Fibroblast of villous mesenchyme (primary cell): ENCODE measurements at places on chromosomes 2 and 18.

DNA sequence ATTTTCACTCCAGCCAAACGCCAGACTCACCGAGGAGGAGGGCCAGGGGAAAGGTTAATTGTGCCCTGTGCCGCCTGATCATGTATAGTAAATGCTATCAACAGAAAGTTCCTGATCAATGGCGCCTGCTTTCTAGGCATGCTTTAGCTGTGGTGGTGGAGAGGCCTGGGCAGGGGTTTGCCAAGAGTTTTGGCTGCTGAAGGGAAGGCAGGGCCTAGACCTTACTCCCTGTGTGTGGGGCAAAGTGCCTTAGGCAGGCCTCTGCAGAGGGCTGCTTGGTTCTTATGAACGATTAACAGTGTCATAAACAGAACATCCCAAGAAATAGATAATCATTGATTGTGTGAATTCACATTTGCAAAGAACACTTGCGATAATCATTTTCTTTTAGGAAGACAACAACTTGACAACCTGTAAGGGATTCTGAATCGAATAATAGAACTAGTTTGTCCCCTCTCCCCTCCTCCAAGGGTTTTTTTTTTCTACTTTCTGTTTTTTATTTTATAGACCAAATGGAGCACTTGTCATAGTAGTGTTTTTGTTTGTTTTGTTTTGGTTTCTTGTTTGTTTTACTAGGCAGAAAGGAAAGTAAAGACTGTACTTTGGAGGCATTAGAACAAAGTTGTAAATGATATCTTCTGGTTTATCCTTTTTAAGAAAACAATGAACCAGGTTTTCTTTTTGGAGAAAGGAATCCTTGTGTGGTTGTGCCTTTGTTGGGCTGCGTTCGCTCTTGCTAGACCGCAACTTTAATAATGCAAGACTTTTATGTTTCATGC is 6.5 kb downstream of the TSHZ1 start:
- no peak for DNase-seq

- DNase-seq, result peak; percentile 62
Observed at GRCh38 chr2:46298522-46299353, 1.5 kb downstream of the EPAS1 start.

DNA sequence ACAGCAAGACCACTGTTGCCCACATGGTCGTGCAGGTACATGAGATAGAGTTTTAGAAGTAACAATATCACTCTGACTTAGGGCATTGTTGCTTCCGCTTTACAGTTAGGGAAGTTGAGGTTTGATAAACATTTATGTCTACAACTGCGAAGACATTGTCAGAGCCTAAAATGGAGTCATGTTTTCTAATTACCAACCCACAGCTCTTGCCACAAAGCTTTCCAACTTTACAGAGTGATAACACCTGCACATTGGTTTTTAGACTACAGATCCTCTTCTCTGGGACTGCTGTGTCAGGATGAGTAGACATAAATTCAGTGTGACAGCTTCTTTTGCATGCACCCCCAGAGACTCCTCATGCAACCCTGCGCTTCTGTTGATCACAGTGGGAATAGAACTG is 119.0 kb downstream of the FEZ2 start:
- no peak for DNase-seq

GRCh38 chr2:238325694-238326093 is 5.4 kb downstream of the TRAF3IP1 start:
- no peak for DNase-seq

DNA sequence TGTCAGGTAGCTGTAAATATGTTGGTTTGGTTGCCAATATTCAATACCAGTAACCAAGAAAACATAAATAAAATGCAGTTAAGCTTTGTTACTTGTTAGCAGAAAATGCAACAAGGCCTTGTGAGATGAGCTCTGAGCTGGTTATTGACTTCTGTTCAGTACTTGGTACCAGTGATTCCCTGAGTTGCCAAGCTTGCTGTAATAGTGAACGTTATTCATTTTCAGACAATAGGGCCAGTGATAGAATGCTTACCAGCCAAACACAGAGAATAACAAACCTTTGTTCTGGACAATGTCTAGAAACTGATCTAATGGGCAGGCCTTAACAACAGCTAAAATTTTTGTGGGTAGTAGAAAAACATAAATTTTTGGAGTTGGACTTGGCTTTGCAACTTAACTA is 29.5 kb downstream of the RASGRP3 start:
- DNase-seq, result no peak

- DNase-seq, result peak; percentile 56
Observed at GRCh38 chr2:86249579-86250391, 50.5 kb downstream of the MRPL35 start.

DNA sequence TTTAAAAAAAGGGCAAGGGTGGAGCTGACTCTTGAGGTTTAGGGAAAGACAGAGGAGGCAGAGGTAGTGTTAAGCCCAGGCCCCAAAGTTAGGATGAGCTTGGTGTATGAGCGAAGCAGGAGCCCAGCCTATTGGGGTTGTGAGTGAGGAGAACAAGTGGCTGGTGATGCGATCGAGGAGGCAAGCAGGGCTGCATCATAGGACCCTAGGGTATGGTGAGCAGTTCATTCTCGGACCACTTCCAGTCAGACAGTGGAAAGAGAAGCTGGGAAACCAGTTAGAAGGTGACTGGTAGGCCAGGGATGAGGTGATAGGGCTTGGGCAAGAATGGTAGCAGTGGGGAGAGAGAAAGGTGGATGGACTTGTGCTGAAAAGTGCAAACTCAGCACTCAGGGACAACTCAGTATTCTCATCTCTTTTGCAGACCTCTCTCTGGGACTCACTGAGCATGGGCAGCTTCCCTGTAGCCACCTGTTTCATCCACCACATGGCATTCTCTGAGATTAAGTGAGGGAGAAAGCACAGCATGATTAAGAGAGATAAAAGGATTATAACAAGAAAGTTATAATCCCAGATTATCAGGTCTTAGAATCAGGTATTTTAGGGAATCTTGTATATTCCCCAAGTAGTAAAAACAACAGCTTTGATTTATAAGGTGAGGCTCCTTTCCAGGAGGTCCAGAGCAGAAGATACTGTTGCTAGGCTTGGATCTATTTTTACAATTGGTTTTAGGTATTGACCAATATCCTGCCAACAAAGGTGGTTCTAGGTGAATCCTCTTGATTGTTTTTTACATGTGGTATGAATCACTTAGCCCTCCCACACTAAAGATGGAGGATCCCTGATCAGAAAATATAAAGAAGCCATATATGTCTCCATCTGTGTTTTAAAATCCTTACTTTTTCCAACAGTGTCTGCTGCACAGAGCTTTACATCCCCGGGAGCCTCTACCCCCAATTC is 38.3 kb downstream of the XRCC5 start:
- no peak for DNase-seq

- DNase-seq, result no peak
Observed at GRCh38 chr18:3213300-3214059, 6.3 kb downstream of the MYOM1 start.

GRCh38 chr2:238336151-238336550 is 15.8 kb downstream of the TRAF3IP1 start:
- peak; percentile 68 for DNase-seq

GRCh38 chr18:6363216-6363615 is 51.5 kb downstream of the L3MBTL4 start:
- DNase-seq, result no peak

DNA sequence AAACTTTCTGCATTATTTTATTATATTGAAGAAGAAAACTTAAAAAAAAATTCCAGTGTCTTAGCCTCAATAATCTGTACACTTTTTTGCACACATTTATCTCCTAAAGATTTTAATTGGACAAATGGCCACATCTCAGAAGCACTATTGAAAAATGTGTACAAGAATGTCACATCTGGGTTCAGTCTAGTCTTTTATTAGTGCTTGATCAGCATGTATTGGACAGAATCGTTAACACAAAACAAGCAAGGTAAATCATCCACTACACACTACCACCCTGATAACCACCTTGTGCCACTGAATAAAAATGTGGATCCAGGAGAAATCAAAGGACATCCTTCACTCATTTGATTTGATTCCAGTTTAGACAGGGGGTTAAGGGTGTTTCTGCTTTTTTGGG is 554.8 kb downstream of the ARHGAP15 start:
- DNase-seq, result no peak

- peak; percentile 65 for DNase-seq
Observed at GRCh38 chr2:45533771-45534170, 77.3 kb downstream of the SRBD1 start.

DNA sequence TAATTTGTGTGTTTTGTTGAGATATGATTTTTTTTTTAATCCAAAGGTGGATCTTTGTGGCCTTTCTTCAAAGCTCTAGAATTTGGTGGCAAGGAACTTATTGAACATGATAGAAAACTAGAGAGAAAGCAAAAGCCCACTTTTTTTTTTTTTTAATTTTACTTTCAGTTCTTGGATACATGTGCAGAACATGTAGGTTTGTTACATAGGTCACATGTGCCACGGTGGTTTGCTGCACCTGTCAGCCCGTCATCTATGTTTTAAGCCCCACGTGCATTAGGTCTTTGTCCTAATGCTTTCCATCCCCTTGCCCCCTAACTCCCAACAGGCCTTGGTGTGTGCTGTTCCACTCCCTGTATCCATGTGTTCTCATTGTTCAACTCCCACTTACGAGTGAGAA is 135.9 kb downstream of the RHBDD1 start:
- no peak for DNase-seq

- DNase-seq, result no peak
Observed at GRCh38 chr18:49166327-49166726, 215.6 kb upstream of the SMAD7 start.

DNA sequence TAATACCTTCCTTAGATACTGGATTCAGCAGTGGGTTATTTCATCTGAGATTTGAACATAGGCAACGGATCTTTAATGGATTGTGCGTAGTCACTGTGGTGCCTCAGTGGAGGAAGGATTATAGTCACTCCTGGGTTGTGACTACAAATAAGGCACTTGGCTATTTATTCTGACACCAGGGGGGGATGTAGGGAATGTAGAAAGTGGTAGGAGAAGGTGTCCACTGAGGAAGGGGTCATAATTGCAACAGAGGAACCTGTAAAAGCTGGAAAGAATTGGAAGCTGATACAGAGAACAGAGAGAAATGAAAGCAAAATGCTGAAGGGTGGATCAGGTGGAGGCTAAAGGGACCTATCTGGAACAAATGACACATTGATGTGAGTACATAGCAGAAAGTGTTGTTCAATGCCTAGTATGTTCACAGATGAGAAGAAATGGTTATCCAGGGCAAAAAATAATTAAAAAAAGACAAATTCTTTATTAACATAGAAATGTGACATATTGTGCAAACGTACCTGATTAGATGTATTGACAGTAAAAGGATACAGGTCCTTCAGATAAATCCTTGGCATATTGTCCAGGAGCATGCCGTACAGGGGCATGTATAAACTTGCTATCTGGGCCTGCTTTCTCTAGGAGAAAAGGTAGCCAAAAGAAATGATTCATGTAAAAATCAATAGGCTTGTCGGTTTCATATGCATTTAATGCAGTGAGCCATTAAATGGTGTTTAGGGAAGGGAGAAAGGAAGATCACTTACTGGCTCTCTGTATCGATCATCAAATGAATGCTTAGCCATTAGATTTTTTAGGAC is 91.2 kb upstream of the CCDC195 start:
- peak; percentile 16 for DNase-seq

GRCh38 chr2:49035481-49035880 is 118.8 kb downstream of the FSHR start:
- no peak for DNase-seq

DNA sequence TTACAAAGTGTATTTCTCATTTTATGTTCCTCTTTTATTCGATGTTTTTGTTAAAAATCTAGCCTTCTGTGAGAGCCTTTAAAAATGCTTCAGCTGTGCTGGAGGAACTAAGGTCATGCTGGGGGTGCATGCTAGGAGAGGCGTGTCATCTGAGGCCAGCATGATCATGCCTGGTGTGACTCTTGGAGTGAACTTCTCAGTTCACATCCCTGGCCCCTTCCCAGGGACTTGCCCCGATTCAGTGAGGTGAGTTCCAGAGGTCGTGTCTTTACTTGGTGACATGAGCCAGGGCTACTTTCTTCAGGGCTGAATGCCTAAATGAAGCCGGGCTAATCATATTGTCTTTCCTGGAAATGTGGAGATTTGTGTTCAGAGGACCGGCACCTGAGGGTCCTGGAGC is 264.9 kb downstream of the MREG start:
- DNase-seq, result peak; percentile 30

DNA sequence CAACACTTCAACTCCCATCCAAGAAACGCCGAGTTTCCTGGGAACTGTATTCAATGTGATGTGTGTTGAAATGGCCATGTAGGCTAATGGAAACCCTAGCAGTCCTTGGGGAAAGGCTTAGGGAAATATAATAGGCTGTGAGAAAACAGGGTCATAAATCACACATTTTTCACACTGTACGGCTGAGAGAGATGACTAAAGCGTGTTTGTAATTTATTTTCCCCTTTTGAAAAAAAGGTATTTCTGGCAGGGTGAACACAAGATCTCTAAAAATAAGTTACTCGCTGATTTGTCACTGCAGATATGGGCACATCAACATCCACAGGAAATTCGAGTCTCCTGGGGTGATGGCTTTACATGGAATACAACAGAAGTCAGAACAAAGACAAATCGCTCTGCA is 109.6 kb upstream of the ST6GAL2 start:
- peak; percentile 68 for DNase-seq

GRCh38 chr18:78246050-78246449 is 733.6 kb upstream of the SALL3 start:
- DNase-seq, result no peak

DNA sequence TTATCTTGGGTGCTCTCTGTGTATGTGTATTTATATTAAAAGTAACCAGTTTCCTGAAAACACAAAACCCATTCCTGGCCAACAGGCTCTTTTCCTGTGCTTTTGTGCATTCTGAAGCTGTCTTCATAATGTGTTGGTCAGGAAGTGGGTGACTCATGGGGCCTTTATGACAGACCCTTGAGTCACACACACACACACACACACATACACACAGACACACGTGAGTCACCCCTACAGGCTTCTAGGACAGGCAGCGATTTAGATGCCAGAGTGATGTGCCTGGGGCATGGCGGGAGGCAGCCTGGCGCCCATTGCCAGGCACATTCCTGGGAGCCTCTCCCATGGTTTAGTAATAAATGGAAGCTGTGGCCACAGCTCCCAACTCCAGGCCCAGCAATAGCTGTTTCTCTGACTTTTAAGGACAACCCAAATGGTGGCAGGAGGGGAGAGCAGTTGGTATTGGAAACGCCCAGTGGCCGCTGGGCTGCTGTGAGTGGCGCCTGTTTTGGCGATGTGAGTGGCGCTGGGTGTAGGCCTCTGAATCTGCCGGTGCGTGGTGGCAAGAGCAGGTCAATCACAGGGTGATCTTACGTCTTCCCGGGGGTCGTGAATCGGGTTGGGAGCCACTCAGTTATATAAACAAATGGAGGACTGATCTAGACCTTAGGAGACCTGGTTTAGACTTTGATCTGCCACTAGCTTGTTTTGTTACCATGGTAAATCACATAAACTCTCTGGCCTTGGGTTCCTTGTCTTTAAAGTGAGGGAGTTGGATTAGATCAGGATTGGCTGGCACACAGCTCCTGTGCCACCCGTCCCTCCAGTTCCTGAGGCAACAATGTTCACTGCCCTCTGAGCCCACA is 150.7 kb upstream of the DLX2 start:
- peak; percentile 98 for DNase-seq
